ENCODE measurements at places on chromosomes 1 and 21. TPM values are rescaled to one million over a fixed set of nuclear protein-coding genes. Genes with fewer than 3 reads are reported as not detected.

DNA sequence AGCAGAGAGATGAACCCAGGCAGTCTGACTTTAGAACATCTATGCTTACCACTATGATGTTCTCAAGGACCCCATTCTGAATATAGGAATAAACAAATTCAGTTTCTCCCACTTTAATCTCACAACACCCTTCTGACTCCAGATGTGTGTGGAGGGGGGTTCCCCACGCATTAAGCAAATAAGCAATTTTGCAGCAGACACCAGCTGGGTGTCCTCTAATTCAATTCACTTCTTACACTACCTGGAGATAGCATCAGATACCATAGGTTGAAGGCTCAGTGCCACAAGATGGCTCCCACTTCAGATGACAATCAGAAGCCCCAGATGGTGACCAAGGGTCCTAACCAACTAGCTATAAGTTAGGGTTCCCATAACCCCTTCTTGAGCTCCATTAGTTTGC is 30.3 kb upstream of the CEP350 start:
- DNase-seq = no peak

Gene ANXA9
- 0.54 TPM for total RNA-seq

Gene RC3H1
- 28.0 TPM for total RNA-seq

DNA sequence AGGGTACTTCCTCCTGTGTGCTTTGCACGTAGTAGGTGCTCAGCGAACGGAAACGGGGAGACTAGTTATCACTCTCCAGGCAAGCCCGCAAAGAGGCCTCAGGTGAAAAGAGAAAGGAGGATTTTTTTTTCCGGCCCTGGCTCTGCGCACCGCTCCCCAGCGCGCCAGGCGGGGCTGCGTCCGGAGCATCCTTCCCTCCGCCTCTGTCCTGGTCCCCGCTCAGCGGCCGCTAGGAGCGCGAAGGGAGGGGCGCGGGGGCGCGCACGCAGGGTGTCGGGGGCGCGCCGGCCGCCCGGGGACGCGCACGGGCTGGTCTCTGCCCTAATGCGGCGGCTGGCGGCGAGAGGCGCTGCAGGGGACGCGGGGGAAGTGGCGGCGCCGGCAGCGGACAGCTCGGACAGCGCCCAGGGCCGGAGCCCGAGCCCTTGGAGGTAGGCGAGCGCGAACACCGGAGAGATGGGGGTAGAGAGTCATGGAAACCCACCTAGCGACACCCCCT is 42.3 kb upstream of the NFASC start:
- DNase-seq = no peak

Gene VCAM1
- under 0.01 TPM for total RNA-seq

DNA sequence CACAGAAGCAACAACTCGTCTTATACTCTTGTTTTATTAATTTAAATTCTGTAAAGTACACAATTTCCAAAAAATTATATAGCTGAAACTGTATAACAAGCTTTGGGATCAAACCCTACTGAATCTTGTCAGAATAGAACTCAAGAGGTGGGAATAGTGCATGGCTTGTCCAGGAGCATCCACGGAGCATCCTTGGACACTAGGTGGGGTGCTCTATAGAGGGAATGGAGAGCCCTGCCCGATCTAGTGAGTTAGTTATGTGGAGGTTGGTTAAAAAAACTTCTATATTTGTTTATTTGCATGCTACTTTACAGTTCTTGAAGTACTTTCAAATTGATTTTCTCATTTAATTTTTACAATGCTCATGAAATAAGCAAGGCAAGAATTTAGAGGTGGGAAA is 28.3 kb downstream of the ROR1 start:
- DNase-seq = no peak

Gene TRIM67
- under 0.01 TPM for total RNA-seq

GRCh38 chr1:115457289-115457688 is 119.2 kb upstream of the NGF start:
- no peak for DNase-seq

Gene A3GALT2
- not detected for total RNA-seq

DNA sequence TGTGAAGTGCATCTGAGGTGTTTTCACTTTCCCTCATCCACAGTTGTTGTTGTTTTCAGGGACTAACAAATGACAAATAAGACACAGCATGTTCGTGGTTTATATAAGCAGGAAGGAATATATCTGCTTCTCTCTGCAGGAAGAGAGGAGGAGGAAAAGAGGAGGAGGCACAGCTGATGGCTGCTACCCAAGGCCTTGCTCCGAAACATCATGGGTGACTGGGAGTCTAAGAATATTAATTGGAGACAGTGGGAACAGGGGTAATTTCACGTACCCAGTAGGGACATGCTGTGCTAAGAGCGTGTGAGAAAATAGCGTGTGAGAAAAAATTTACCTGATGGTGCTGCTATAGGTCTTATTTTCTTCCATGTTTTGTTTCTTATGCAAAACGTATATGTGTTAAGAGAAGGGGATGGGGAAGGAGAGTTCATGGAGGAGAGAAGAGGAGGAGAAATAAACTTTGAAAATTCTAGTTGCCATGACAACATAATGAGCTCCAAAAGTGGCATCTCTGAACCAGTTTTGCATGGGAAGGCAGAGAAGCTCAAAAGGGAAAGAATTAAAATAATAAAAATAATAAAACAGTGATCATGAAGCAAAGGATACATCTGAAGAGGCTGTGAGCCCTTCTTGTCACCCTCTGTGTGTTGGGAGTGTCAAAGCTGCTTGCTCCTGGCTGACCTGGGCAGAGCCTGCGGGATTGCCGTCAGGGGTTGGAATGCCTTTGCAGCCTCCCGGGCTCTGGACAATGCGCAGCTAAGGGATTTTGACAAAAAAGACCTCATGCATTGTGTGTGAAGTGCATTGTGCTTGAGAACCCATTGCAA is 192.0 kb downstream of the CACNA1E start:
- DNase-seq = no peak

- no peak for DNase-seq
These were observed 654.6 kb downstream of the ADGRL2 start for GRCh38 chr1:82455342-82455741.

DNA sequence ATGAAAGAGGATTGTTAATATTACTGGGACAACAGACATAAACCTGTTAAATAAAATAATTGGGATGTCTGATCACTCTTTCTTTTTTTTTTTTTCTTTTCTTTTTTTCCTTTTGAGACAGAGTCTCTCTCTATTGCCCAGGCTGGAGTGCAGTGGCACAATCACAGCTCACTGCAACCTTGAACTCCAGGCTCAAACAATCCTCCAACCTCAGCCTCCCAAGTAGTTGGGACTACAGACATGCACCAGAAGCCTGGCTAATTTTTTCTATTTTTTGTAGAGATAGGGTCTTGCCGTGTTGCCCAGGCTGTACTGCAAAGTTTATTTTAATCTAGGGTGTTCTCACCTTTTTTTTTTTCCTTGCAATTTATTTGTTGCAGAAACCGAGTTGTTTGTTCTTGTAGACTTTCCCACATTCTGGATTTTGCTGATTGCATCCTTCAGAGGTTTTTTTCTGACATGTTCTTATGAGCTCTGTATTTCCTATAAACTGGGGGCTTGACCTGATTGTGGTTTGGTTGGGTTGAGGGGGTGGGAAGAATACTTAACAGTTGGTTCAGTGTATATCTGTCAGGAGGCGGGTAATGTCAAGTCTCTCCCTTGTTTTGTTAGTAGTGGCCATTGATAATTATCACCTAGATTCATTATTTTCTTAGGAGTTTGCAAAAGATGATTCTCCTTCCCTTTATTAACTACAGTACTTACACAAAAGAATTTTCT is 125.2 kb downstream of the MAST2 start:
- DNase-seq = no peak

DNA sequence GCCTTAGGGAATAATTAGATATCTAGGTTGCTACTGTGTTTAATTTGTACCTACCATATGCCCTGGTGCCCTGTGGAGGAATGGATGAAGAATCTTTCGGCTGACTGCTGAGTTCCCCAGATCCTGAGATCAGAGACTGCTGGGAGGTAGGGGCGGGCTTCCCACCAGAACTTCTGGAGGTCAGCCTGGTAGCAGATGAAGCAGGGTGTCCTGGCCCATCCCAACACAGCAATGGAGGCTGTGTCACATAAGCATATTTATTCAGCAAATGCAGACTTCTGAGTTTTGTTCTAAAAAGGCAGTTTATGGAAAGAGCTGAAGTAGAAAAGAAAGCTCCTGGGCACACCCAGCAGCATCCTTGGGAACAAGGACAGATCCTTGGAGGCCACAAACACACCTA is 74.0 kb downstream of the KRTAP19-8 start:
- DNase-seq = no peak

Gene OR2T1
- total RNA-seq = under 0.01 TPM

GRCh38 chr21:45430521-45431501 is 25.8 kb downstream of the COL18A1 start:
- no peak for DNase-seq

DNA sequence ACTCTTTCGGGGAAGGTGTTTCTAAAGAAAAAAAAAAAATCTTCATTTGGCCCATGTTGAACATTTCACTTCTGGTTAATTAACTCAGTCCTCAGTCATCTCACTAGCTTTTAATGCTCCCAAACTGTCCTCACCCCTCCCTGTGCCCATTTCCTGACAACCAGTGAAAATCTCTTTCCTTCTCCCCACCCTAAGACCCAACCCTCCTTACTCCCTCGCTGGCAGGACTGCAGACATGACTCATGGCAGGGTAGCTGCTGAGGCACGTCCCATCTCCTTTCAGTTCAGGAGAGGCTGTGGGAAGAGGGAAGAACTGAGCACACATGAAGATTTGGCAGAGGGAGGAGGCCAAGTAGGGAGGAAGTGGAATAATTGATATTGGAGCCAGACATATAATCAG is 12.6 kb downstream of the PKP1 start:
- DNase-seq = no peak

Gene RNU1-1
- total RNA-seq = under 0.01 TPM

- no peak for DNase-seq
These were observed 109.7 kb upstream of the IRF2BP2 start for GRCh38 chr1:234719454-234720251.

DNA sequence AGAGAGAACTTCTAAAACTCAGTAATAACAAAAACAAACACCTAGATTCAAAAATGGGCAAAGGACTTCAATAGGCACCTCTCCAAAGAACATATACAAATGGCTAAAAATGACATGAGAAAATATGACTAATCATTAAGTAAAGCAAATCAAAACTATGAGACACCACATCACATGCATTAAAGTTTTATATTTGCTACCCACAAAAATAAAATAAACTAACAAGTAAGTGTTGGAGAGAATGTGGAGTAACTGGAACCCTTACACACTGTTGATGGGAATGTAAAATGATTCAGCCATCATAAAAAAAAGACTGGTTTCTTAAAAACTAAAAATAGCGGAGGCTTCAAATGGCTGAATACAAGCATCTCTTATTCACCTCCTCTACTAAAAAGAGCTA is 262.1 kb upstream of the PKN2 start:
- DNase-seq = no peak

Gene ST6GALNAC3
- total RNA-seq = under 0.01 TPM

DNA sequence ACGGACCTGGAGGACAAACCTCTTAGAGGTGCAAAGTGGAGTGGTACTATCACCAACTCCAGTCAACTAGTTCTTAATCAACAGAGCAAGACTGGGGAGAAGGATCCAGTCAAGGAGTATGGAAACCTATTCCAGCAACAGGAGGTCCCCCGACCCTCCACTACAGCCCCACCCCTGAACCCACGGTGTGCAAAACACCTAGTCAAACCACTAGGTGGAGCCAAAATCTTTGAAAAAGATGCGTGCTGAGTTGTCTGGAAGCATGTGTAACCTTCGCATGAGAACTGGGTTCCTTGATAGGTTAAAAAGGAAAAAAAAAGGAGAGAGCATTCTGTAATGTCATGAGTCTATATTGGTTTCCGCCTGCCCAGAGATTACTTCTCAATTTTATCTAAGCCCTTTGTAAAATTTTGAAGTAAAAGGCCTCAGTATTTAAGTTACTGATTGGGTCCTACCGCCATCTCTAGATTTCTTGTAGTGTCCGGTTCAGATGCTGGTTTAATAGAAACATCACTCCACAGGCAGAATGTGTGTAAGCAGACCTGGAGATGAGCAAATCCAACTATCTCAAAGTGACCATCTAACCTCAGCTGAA is 81.9 kb upstream of the HAO2 start:
- no peak for DNase-seq

GRCh38 chr1:229058729-229059128 is 212.2 kb upstream of the RAB4A start:
- DNase-seq = no peak

- no peak for DNase-seq
These were observed 134.7 kb downstream of the TGFBR3 start for GRCh38 chr1:91751275-91751674.

Gene SLC35F3
- under 0.01 TPM for total RNA-seq

Gene FCRL2
- total RNA-seq = under 0.01 TPM

Gene PRAMEF14
- total RNA-seq = not detected

- DNase-seq = no peak
These were observed 19.9 kb upstream of the KCNA10 start for GRCh38 chr1:110538921-110539320.

Gene TSSK3
- total RNA-seq = 0.27 TPM

GRCh38 chr1:209772126-209772525 is 12.2 kb downstream of the C1orf74 start:
- peak; percentile 19 for DNase-seq

Gene GSTM5
- 0.27 TPM for total RNA-seq

DNA sequence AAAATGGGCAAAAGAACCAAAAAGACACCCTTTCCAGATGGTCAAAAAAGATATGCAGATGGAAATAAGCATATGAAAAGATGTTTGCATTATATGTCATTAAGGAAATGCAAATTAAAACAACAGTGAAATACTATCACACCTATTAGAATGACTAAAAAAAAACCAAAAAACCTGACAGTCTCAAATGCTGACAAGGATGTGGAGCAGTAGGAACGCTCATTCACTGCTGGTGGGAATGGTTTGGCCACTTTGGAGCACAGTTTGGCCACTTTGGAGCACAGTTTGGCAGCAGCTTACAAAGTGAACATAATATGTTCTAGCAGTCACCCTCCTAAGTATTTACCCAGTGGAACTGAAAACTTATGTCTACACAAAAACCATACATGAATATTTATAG is 105.0 kb upstream of the ARTN start:
- DNase-seq = no peak

- no peak for DNase-seq
These were observed 77.7 kb downstream of the TOMM20 start for GRCh38 chr1:235050911-235051360.

- no peak for DNase-seq
These were observed 141.7 kb downstream of the DENND1B start for GRCh38 chr1:197633447-197634078.

Gene DNAH14
- total RNA-seq = 5.4 TPM

Gene GJA8
- total RNA-seq = not detected

Gene LHX8
- total RNA-seq = not detected

Gene PTPN7
- 167 TPM for total RNA-seq

DNA sequence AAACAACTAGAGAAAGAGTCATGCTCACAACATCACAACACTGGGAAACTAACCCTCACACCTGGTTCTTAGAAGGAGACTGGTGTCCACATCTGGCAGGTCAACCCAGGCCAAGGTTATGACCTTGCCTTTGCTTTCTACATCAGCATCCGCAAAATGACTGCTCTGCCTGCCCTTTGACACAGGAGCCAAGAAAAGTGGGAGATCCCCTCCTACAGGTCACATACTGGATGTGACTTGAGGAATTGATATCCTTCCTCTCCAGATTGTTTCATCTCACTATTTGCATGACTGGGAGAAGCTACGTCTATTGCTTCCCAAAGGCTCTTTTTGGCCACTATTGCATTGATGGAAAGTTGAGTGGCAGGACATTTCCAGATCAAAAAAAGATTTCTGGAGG is 115.5 kb downstream of the MIS18A start:
- DNase-seq = no peak

All from hematopoietic multipotent progenitor cell (in vitro differentiated cells).